Daoy (cell line): ENCODE measurements at places on chromosomes 5 and 9.
A peak's percentile ranks its signal among the peaks of the same experiment; 100 is the strongest.

- DNase-seq, result no peak
Measured at GRCh38 chr5:6274846-6275543, 103.4 kb downstream of the MED10 start.

DNA sequence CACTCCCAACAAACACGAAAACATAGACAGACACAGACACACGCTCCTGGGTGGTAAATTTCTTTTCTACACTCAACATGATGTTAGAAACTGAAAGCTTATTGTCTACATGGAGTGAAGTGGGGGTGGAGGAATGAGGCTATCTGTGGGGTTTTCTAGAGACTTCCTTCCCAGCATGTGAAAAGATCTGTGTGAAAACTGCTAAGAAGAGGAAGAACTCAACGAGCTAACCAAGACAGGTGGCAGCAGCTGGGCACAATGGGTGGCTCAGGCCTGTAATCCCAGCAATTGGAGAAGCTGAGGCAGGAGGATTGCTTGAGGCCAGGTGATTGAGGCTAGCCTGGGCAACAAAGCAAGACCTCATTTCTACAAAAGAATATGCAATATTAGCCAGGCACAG lies 7.6 kb downstream of the FYB1 start:
- DNase-seq, result no peak

GRCh38 chr9:26524267-26524666 lies 368.3 kb downstream of the CAAP1 start:
- no peak for DNase-seq

GRCh38 chr9:4620057-4620765 lies 41.9 kb upstream of the PLPP6 start:
- no peak for DNase-seq

DNA sequence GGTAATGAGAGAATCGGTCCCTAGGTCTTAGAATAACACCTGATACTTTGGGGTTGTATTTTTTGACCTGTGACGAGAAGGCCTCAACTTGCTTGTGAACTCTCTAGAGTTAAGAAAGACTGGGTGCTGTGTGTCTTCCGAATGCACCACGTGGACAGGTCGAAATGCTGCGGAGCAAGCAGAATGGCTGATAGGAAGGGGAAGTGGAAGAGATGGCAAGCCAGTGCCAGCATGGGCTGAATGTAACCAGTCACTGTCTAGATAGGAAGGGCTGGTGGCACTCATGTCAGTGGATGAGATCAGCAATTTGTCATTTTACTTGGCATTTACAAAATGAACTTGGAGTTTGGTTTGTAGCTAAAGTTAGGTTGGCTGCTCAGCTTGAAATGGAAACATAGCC lies 5.6 kb downstream of the OTULINL start:
- no peak for DNase-seq

- DNase-seq, result peak; percentile 20
Measured at GRCh38 chr9:27548055-27548741, 18.6 kb upstream of the MOB3B start.

GRCh38 chr9:8096091-8096490 lies 296.5 kb upstream of the DMAC1 start:
- DNase-seq, result no peak

DNA sequence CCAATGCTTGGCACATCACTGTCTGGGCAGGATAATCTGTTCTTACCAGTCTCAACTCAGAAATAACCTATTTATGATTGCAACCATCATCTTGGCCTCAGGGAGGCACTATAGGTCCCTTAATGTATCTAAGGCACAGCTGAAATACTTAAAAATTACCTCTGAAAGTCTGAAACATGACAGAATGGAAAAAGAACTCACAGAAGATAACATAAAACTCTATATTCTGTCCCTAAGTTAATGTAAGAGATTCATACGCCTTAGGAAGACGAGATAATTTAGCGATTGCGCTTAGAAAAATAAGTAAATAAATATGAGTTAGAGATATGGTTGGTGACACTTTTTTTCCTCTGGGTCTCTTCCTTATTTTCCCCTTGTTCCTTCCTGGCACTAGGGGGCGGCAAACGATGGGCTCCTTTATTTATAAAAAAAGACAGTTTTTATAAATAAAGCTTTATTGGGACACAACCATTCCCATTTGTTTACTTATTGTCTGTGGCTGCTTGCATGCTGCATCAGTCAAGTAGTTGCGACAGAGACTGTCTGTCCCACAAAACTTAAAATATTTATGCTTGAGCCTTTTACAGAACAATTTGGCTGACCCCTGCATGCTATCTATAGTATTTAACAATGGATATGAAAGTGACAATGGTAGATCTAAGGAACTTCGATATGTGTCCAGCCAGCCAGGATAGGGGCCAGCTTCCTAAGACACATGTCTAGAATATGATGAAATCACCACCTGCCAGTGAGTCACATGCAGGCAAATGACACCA lies 79.6 kb downstream of the PDE4D start:
- DNase-seq, result peak; percentile 60

DNA sequence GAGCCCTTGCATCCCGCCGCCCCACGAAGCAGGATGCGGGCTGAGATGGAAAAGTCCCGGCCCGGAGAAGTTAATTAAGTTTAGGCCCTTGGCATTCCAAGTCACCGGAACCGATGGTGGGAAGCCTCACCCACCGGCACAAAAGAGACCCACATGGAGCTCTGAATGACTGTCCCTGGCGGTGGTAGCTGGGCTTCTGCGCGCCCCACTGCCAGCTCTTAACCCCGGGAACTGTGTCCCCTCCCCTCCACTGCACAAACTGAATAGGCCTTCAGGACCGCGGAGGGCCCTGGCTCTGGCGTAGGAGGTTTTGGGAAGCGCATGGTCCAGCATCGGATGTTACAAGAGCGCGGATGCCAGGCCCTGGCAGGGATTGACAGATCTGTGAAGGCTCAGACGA lies 291.1 kb upstream of the TUT7 start:
- DNase-seq, result no peak

DNA sequence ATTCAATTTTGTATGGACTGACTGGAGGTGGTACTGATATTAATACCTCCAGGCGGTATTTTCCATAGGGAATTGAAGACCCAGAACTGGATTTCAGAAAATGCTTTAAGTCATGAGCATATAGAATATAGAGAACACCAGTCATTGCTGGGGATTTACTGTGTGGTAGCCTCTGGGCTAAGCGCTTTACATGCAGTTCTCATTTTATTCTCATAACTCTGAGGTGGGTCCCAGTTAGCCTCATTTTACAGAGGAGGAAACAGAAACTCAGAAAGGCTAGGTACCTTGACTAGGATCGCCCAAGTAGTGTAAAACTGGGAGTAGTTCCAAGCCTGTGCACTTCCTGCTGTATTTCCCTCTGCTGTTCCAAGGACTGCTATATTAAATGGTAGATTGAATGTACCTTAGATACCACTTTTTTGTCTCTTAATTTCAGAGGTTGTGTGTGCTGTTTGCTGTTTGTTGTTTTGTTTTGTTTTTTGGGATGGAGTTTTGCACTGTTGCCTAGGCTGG lies 13.8 kb downstream of the SLC44A1 start:
- DNase-seq, result no peak

DNA sequence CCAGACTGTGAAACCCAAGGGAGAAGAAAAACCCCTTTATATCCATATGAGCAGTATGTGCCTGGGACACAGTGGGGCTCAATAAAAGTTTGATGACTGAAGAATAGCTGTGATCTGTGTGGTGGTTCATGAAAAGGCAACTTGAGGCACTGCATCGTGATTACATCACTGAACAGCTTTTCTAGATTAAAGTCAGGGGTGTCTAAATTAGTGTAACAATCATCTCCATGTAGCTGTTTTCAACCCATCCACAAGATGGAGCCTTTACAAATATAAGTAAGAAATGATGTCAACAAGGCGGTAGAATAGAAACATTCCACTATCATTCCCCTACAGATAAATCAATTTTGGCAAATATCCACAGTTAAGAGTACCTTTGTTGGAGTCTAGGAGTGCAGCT lies 55.5 kb downstream of the PRRC1 start:
- no peak for DNase-seq

GRCh38 chr5:6371079-6371810 lies 7.1 kb downstream of the MED10 start:
- DNase-seq, result no peak

DNA sequence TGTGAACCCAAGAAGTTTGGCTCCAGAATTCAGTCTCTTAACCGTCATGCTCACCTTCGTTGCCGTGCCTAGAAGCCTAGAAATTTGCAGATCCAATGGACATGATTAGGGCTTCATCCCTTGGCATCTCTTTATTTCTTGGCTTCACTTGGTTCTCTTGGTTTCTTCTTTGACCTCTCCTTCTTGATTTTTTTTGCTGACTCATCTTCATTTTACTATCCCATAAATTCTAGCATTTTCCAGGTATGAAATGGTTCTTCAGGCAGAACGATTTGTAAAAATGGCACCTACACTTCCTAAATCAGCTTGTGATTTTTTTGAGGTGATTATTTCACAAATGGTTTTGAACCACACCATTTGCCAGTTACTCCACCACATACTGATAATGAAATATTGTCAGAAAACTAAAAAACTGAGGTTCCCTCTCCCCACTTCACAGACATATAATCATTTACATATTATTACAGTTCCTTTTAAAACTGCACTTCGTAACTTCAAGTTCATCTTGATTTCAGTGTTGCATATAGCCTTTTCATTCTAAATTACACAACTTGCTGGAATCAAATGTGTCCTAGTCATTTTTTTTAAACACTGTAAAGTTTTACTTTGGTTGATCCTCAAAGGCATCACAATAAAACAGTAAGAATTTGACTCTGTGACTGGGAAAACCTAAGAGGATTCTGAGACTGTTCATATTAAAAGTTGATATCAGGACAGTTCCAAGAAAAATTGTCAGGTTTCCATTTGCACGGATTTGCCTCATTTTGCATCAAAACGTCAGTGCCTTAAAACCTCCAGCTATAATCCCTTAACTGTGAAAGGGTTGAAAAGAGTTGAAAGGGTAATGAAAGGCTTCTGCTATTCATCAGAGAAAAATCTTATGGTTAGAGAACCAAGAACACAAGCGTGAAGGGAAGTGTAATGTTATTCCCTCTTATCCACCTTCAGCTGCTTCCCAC lies 8.9 kb upstream of the NREP start:
- DNase-seq, result no peak

- no peak for DNase-seq
Measured at GRCh38 chr5:2631758-2632157, 119.7 kb downstream of the IRX2 start.

DNA sequence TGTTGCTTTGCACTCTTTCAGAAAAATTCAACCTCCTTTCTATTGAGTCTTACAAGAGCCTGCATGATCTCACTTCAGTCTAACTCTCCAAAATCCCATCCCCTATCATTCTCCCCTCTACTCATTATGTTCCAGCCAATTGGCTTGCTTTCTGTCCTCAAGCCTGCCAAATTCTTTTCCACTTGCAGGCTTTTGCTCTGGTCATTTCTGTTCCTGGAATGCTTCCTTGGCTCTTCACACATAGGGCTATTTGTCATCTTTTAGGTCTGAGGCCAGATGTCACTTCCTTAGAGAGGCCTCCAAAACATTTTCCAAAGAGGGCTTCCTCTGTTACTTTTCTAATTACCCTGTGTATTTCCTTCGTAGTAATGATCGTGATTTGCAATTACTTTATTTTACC lies 11.8 kb upstream of the CHD1 start:
- no peak for DNase-seq

DNA sequence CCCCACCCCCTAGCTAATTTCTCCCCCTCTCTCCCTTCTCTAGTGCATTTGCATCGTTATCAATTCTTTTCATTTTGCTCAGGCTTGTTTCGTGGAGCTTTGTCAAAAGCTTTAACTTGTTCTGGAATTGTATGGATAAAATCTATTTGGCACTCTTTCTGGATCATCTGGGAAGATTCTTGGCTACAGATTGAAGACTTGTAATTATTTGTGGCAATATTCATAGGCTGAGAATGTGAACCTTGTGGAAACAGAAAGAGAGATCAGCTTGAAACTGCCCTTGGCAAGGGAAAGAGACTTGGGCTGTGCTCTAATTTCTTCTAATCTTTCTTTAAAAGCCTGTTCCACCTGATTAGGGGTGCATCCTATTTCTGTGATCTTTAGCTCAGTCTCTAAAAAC lies 340.6 kb upstream of the DAB2 start:
- DNase-seq, result no peak

DNA sequence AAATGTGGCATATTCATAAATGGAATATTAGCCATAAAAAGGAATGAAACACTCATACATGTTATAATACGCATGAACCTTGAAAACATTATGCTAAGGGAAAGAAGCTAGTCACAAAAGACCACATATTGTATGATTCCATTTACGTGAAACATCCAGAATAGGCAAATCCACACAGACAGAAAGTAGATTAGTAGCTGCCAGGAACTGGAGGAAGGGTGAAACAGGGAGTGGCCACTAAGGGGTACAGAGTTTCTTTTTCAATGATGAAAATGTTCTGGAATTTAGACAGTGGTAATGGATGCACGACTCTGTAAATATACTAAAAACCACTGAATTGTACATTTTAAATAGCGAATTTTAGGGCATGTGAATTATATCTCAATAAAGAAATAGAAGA lies 39.4 kb downstream of the STRBP start:
- DNase-seq, result peak; percentile 30

GRCh38 chr9:82777366-82777765 lies 285.6 kb downstream of the RASEF start:
- no peak for DNase-seq

GRCh38 chr5:176792655-176793342 lies 17.6 kb upstream of the UNC5A start:
- no peak for DNase-seq

DNA sequence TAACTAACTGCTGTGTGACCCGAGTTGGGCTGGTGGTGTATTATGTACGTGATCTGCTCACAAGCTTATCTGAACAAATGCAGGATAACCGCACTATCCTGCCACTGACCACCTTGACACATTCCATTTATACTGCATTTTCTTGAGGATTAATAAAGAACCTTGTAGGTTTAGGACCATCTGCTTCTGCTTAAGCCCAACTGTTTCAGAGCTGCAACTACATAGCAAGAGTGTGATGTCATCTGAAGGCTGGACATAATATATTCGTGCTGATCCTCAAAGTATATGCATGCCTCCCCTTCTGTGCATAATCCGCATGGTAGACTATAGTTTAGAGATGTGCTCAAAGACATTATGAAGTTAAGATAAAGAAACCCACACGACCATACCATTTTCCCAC lies 435.9 kb downstream of the BNC2 start:
- no peak for DNase-seq

- DNase-seq, result no peak
Measured at GRCh38 chr9:116767219-116767618, 80.1 kb downstream of the TRIM32 start.

DNA sequence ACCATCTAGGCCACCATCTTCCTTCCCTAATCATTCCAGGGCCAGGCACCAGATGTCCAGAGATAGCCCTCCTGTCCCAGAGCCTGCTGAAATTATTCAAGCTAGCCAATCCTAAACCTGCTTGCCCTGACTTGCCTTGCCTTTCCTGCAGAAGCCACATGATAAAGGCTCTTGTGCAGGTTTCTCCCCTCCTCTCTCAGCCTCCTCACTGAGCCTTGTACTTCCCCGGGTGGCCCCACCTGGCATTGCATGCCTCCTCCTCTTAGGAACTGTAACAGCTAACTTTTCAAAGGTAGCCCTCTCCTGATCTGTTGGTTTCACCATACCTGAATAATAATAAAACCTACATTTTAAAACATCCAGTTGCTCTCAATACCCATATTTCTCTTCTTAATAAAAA lies 42.6 kb downstream of the DIRAS2 start:
- DNase-seq, result no peak
